ENCODE measurements at places on chromosomes 16 and 17. TPM values are rescaled to one million over a fixed set of nuclear protein-coding genes. Genes with fewer than 3 reads are reported as not detected.

The CCL3 gene
- not detected for total RNA-seq

The SBK1 gene
- total RNA-seq: 3.9 TPM

The CDH3 gene
- total RNA-seq: 24.0 TPM

The TBC1D3E gene
- total RNA-seq: 2.9 TPM

The KRT14 gene
- not detected for total RNA-seq

The TPSD1 gene
- not detected for total RNA-seq

The OR4D1 gene
- not detected for total RNA-seq

The HOXB2 gene
- total RNA-seq: 51.0 TPM

The QPRT gene
- total RNA-seq: 124 TPM

The TEX19 gene
- total RNA-seq: not detected

The MT1B gene
- total RNA-seq: not detected

The HASPIN gene
- 1.5 TPM for total RNA-seq

The NLGN2 gene
- total RNA-seq: 24.3 TPM

The LITAFD gene
- total RNA-seq: not detected

The AATK gene
- 0.89 TPM for total RNA-seq

The CEP112 gene
- total RNA-seq: 3.4 TPM

The TAC4 gene
- not detected for total RNA-seq

The HOXB1 gene
- total RNA-seq: not detected

The PTX4 gene
- total RNA-seq: not detected

The SPATA22 gene
- total RNA-seq: 0.38 TPM

The NPIPA5 gene
- 2.0 TPM for total RNA-seq

The SNRNP25 gene
- total RNA-seq: 18.3 TPM
